T-helper 17 cell (primary cell): ENCODE measurements at places on chromosomes 7 and 10.

- DNase-seq, result no peak
Measured at GRCh38 chr7:47508389-47509380, 73.2 kb downstream of the TNS3 start.

DNA sequence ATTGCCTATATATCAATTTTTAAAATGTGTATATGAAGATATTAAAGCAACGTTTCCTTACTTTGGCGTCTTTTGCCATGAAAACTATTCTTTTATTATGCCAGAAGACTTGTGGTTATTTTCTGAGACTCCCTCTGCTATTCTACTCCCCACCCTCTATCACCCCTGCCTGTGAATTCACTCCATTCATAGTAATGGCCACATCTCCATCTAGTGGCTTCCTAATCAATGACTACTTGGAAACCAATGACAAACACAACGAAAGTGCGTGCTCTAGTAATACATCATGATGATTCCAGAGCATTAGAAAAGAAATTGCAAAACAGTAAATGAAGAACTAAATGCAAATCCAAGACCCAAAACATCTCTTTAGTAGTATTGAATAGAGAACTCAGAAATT, 186.7 kb upstream of the HGF start:
- DNase-seq, result no peak

DNA sequence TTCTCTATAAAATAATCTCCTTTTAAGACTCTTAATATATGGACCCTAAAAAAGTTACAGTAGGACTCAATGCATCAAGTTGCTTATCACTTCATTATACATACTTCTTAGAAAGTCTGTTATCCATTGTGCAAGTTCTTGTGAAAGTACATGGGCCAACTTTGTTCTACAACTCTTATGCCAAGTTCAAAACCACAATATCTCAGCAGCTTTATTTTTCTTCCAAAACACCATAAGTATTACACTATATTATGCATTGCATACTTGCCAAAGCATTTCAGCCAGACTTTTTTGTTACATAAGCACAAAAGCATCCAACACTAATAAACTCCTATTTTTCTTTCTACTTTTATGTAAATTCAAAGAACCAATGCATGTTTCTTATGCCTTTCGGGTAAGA, 94.4 kb downstream of the AHR start:
- DNase-seq, result no peak

- no peak for DNase-seq
Measured at GRCh38 chr7:157474685-157475084, 137.9 kb downstream of the DNAJB6 start.

DNA sequence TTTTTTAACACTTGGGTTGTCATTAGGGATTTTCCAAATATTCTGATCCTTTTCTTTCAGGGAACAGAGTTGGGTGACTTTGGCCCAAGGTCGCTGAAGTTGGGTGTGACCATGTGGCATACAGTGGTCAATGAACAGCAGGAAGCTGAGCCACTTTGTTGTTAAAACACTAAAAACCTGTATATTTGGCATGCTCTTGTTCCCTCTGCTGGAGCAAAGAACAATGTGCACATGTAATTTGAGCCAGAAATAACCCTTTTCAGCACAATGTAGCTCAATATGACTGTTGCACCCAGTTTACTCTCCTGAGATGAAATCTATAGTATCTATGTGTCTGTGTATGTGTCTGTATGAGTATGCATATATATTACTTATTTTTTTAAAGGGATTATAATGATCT, 74.9 kb downstream of the ADCYAP1R1 start:
- no peak for DNase-seq

- no peak for DNase-seq
Measured at GRCh38 chr10:124721330-124722045, 22.7 kb downstream of the FAM53B start.

DNA sequence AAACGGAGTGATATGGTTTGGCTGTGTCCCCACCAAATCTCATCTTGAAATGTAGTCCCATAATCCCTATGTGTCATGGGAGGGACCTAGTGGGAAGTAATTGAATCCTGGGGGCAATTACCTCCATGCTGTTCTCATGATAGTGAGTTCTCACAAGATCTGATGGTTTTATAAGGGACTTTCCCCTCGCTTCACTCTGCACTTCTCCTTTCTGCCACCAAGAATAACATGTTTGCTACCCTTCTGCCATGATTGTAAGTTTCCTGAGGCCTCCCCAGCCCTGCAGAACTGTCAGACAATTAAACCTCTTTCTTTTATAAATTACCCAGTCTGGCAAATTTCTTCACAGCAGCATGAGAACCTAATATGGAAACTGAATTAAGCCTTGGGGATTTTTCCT, 19.1 kb downstream of the FAM3C start:
- DNase-seq, result no peak
